Suppressor macrophage treated with lipopolysaccharide for 1 hour (primary cell): ENCODE measurements at places on chromosomes 1 and 21.
A peak's percentile ranks its signal among the peaks of the same experiment; 100 is the strongest.

DNA sequence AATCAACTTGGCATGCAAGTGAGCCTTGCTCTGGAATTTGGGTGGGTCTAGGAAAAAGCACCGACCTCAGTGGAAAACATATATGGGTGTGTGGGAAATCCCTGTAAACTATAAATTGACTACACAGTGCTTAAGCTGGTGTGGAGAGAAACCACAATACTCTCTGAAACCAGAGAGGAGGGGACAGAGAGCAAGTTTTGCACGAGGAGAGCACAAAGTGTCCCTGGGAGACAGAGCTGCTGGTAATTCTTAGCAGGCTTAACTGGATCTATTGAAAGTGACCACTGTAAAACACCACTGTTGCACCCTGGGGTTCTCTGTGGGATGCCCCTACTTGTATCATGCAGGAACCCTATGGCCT is 12.8 kb downstream of the KCNJ15 start:
- DNase-seq: peak; percentile 71

DNA sequence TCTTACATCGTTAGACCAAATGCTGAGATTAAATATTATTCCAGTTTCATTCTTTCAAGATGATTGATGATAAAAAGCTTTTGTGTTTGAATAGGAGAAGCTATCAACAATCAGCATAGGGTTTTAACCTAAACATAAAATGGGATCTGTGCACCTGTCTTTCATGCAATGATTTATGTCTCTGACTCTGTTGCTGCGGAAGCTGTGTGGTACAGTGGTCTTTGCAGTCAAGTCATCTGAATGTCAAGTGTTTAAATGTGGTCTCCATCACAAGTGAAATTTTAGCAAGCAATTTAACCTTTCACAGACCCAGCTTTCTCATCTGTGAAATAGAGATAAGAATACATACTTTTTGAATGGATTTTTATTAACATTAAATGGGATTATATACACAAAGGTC is 107.2 kb downstream of the PLPPR5 start:
- DNase-seq: no peak

DNA sequence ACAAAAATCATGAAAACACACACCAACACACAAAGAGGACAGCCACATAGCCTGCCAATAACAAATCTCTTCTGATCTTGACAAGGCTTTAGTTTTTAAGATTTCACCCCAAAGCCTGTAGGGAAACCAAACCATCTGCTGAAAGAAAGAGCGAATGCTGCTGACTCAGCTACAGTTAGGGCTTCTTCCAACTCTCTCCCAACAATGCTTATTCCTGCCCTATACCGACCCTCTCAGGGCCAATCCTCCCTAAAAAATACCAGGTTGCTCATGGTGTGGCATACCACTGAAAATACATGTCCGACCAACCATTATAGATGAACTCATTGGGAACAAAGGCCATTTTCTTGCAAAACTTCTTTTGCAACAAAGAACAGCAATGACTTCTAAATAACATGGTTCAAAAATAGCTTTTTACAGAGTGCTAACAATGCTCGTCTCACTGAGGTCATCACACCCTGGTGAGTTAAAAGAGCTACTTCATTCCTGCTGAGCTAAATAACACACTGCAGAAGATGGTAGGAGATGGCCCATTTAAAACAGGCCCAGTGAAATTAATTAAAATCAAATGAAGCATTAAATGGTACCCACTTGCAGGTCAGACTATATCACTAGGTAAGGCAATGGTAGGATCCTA is 86.1 kb downstream of the KIAA0319L start:
- DNase-seq: no peak

DNA sequence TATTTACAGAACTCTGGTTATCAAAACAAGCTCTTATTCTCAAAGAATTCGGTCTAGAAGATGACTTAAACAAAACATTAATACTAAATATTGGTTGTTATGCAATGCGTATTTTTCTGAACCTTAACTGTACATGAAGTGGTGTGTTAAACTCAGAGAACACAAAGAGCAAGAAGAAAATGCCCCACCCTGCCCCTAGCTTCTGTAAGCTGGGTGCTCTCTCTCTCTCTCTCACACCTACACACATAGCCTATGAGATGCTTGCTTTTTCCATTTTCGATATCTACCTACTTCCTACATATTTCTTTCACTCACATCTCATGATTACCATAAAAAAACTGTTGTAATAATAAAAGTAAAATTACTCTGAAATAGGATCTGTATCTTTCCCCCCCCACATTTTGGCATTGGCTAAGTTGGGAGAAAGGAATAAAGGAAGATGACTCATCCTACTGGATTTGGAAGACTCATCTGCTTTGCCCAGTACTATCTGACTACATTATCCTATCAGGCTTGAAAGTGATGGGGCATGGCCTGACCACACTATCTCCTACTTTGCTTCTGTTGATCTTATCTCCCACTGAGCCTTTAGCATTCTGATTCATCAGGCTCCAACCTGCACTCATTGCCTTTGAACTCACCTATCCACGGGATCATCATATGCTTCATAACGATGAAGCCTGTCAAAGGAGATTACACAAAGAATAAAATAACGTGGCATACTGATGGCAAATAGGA is 2.9 kb downstream of the CRYZ start:
- DNase-seq: no peak

GRCh38 chr1:76826072-76826845 is 41.0 kb upstream of the ST6GALNAC5 start:
- DNase-seq: no peak

DNA sequence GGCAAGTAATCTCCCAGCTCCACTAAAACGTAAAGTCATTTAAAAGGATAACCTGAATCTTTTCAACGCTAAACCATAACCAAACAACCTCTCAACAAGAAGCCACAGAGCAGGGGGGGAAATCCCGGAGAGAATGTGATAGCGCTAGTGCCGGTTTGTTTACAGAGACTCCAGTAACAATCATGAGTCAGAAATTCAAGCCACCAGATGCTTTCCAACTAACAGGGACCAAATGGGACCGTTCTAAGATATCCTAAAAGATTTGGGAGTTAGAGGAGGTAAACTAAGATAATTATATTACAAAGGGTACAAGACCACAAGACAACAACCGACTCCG is 825 bp downstream of the DCAF8 start:
- peak; percentile 78 for DNase-seq

GRCh38 chr1:49052102-49052501 is 275.4 kb upstream of the BEND5 start:
- no peak for DNase-seq

GRCh38 chr21:33185852-33186251 is 43.9 kb upstream of the IFNAR2 start:
- DNase-seq: no peak

DNA sequence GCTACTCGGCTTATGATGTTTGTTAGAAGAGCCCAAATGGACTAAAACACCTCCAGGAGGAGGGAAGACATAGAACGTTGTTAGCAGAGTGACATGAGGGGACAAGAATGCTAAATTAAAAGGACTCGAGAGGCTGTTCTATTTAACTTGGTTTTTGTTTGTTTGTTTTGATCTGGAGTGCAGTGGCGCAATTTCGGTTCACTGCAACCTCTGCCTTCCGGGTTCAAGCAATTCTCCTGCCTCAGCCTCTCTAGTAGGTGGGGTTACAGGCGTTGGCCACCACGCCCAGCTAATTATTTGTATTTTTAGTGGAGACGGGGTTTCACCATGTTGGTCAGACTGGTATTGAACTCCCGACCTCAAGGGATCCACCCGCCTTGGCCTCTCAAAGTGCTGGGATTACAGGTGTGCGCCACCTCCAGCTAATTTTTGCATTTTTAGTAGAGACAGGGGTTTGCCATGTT is 5.1 kb upstream of the HNRNPU start:
- no peak for DNase-seq

DNA sequence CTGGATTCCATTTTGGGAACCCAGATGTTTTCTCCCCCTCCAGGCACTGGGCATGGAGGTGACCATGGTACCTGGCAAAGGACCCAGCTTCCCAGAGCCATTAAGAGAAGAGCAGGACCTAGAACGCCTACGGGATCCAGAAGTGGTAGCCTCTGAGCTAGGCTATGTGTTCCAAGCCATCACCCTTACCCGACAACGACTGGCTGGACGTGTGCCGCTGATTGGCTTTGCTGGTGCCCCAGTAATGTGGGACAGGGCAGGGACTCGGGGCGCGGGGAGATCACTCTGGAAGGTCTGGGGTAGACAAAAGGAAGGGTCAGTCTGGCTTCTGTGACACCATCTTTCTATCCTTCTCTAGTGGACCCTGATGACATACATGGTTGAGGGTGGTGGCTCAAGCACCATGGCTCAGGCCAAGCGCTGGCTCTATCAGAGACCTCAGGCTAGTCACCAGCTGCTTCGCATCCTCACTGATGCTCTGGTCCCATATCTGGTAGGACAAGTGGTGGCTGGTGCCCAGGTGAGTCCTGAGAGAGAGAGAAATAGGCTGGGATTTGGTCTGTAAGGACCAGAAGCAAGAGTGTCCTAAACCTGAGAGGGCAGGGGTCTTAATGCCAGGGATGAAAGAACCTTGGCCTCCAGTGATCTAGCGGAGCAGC is 1.6 kb downstream of the UROD start:
- DNase-seq: no peak

DNA sequence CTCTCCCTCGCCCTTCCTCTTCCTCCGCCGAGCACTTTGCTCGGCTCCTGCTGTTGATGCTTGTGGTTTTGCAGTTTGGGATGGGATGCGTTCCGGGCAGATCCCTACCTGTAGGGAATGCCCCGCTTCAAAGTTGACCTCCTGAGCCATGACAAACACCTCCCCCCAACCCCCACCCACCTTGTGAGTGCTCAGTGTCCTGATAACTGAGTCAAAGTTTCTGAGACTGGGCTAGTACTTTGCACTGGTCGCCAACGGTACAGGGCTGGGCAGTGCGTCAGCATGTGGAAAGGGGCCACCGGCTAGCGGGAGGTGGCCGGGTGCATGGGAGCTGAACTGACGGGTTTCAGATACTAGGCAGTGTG is 771 bp downstream of the RABGAP1L start:
- DNase-seq: peak; percentile 39

- no peak for DNase-seq
Observed at GRCh38 chr1:86648255-86648654, 56.1 kb upstream of the SH3GLB1 start.

DNA sequence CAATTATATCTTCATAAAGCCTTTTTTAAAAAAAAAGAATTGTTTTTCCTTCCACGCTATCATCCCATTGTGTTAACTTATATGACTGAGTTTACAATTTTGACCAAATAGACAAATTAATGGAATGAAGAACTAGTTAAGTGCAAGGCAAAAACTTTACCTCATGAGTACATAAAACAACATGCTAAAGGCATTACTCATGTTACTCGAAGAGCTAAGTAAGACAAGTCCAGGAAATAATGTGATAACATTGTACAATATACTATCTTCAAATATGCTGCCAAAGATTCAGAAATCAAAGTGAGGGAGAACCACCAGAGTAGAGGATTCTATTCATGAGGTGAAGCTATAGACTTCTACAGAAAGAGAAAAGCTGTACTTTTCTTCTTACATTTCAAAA is 24.2 kb upstream of the DYNLT5 start:
- no peak for DNase-seq

- DNase-seq: peak; percentile 84
Observed at GRCh38 chr1:201792534-201793305, 36.2 kb upstream of the IPO9 start.

GRCh38 chr1:230112131-230112701 is 45.2 kb downstream of the GALNT2 start:
- DNase-seq: no peak

DNA sequence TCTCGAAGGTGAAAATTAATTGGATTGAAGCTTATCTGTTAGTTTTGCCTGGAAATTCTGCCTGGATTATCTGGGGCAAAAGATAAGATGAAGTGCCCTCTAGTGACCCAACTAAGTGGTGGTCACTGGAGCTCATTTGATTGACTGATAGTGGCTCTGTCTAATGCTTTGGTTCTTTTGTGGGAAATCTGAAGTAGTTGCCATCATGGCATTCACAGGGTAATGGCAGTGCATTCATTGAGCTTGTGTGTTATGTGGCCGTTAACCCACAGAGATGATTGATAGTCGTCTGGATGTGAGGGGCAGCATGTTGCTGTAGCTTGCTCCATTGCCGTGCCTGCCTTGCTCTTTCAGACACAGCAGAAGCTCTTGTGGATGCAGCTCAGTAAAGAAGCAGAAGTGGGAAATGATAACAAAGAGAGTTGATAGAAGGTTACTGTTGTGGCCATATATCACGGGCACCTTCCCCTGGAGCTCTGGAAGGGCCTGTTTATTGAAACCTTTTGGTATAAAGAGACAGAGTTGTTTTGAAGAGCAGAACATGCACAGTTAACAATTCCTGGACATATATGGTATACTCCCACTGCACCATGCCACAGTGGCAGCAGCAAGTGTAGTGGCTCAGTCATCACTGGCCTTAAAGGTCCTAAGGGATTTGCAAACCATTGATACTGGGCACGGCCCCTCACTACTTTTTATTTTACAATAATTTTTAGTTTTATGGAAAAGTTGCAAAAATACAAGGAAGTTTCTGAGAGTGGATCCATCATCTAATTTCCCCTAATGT is 42.0 kb downstream of the CXADR start:
- DNase-seq: peak; percentile 38
